ENCODE measurements at places on chromosomes 5 and 9.

DNA sequence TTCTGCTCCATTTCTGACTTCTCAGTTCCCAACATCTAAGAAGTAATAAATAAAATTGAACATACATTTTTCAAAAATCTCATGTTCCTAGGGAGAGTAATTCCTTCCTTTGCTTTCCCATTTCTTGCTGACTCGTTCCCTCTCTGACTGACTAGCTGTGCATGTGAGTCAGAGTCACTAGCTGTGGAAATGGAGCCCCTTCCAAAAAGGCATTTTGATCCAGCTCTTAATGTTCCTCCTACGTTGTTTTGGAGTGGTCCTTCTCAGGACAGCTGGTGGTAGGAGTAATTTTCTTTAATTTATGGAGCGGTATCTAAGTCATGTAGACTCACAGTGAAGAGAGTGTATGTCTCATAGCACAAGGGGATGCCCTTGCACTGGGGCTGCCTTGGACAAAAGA, 460.2 kb downstream of the GADD45G start:
- no peak for DNase-seq

DNA sequence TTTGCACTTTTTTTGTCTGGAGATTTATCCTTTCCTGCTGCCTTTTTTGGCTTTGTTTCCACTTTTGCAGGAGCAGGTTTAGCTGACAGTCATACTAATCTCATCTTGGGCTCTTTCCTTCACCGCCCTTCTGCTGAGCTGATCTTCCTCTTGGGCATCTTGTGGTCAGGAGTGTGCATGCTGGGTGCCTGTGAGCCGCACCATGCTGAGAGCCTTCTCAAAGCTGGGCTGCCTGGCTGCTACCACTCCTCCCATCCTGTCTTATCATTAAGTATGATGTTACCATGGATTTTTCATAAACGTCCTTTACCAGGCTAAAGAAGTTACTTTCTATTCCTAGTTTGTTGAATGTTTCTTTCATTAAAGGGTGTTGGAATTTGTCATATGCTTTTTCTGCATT, 49.5 kb upstream of the MCCC2 start:
- DNase-seq, result no peak

DNA sequence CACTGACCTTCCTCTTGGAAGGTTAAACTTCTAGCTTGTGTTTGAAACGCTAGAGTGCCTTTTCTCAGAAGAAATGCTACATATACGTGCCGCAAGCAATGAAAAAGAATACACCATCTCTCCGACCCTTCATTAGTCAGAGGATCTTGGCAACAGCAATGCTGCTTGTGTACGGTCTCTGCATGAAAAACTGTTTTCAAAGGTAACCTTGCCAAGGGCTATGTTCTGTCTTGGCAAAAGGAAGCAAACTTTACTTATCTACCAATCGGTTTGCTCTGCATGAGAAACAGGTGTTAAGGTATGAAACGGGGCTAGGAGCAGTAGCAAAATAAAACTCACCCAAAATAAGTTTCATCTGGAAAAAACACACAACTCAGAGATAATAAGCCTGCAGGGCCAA, 297.8 kb downstream of the FBXL17 start:
- no peak for DNase-seq

- no peak for DNase-seq
Measured at GRCh38 chr9:72333709-72334108, 31.3 kb downstream of the ZFAND5 start.

DNA sequence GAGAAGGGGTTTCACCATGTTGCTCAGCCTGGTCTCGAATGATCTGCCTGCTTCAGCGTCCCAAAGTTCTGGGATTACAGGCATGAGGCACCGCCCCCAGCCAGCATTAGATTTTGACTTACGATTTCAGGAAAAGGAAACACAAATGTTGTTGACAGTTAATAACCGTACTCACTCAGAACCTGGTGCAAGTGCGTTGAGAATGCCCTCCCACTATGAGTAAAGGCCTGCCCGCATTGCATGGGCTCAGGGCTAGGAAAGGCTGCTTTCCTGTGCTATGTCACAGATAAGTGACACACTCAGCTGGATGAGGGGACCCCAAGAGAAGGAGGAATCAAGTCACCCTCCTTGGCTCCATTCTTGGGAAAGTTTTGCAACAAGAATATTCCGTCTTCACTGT, 42.4 kb downstream of the NDST1 start:
- no peak for DNase-seq

GRCh38 chr9:7937761-7938491, 138.3 kb upstream of the DMAC1 start:
- DNase-seq, result no peak

DNA sequence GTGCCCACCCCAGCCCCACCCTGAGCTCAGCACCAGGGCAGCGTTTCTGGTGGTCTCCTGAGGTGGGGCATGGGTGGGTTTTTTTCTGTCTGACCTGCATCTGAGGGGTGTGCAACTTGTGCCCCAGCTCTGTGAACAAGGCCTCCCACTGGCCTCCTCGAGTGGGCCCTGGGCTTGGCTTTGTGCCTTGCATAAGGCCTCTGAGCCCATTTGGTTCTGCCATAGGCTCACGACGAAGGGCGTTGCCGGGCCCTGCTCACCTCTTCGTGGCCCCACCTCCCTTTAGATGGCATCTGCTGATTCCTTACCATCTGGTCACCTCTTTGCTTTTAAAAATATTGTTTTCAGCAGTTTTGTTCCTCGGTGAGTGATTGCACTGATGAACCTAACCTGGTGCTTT, 127.1 kb upstream of the COL5A1 start:
- DNase-seq, result no peak

- no peak for DNase-seq
Measured at GRCh38 chr9:98333703-98334582, 78.5 kb upstream of the TBC1D2 start.

- no peak for DNase-seq
Measured at GRCh38 chr9:118990949-118991348, 378.3 kb downstream of the BRINP1 start.

DNA sequence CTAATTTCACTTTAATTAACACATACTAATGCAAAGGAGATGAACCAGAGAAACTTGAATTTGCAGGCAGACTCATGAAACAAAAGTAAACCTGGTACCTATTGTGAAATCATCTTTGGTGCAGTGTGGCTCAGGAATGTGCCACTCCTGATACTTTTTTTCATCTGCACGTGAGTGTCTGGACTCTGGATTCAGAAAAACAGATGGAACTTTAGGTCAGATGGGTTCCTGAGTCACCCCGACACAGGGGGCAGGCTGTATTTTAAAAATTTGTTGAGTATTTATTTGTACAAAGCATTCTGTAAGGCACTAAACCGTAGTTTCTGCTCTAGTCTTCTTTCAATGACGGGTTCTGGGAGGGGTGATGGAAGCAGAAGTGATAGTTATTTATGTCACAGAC, 52.2 kb upstream of the TUT7 start:
- no peak for DNase-seq

GRCh38 chr9:121976751-121977150, 116.4 kb downstream of the TTLL11 start:
- DNase-seq, result no peak

GRCh38 chr5:173338380-173339015, 10.3 kb upstream of the STC2 start:
- DNase-seq, result no peak

- peak; percentile 65 for DNase-seq
Measured at GRCh38 chr9:123338710-123339665, 17.0 kb upstream of the CRB2 start.

DNA sequence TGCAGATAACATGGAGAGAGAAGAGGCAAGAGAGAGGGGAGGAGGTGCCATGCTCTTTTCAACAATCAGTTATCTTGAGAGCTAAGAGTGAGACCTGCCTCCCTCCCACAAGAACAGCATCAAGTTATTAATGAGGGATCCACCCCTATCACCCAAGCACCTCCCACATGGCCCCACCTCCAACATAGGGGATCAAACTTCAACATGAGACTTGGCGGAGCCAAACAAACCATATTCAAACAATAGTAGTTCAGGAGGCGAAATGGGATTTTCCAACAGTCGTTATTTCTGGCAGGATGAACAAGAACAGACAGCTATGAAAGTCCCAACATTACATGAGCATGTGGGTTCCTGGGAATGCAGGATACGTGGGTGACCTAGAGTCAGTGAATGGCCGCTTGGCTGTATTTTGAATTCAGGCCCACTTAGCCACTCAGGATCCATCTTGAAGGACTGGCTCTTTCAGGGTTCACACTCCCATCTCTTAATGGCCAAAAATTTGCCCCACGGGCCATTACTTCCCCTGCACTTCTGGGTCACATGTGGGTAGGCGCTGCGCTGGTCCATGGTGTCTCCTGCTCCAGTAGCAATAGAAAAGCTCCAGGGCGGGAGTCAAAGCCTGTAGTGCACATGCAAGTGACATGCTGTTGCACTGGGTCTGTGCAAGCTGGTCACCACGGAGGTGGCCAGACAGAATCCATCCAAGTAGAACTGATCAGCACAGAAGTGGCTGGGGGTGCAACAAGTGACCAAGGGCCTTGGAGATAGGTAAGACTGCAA, 7.1 kb upstream of the FAF2 start:
- no peak for DNase-seq

- no peak for DNase-seq
Measured at GRCh38 chr5:24167806-24168205, 477.0 kb downstream of the CDH10 start.

DNA sequence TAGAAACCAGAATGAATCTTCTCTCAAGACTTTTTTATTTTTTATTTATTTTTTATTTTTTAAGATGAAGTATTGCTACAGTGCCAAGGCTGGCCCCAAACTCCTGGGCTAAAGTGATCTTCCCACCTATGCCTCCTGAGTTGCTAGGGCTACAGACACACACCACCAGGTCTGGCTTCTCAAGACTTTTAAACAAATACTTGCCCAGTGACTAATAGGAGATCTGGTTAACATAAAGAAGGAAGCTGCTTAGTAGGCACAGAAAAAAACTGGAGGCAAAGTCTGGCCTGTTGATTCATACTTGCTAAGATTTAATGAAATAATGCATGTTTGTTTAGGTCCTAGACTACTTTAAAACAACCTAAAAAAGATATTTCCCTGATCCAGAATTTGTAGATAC, 43.8 kb downstream of the SLC38A9 start:
- no peak for DNase-seq

GRCh38 chr9:92636627-92637026, 33.3 kb downstream of the IPPK start:
- DNase-seq, result no peak

- DNase-seq, result no peak
Measured at GRCh38 chr9:129570450-129571297, 50.2 kb downstream of the C9orf50 start.

DNA sequence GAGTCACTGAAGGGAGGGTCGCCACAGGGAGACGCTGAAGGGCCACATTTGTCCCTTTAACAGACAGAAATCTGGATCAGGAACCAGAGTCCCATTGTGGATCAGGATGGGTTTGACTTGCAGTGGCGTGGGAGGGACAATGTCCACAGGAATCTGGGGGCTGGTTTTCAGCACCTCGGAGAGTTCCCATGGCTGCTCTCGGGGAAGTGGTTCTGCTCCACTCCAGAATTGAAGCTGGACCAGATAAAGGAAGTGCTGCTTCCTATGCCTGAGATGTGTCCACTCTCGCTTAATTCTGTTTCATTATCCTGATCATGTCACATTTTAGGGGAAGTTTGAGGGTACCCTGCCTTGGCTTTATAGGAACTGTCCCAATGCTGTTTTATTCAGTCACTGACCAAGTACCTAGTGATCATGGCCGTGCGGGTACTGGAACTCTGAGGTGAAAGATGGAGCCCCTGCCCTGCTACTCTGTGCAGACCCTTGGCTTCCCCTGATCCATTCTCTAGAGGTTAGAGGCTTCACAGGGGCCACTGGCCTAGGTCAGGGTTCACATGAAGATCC, 28.7 kb downstream of the ENHO start:
- peak; percentile 4 for DNase-seq

GRCh38 chr5:176739461-176740051, 70.8 kb upstream of the UNC5A start:
- no peak for DNase-seq

DNA sequence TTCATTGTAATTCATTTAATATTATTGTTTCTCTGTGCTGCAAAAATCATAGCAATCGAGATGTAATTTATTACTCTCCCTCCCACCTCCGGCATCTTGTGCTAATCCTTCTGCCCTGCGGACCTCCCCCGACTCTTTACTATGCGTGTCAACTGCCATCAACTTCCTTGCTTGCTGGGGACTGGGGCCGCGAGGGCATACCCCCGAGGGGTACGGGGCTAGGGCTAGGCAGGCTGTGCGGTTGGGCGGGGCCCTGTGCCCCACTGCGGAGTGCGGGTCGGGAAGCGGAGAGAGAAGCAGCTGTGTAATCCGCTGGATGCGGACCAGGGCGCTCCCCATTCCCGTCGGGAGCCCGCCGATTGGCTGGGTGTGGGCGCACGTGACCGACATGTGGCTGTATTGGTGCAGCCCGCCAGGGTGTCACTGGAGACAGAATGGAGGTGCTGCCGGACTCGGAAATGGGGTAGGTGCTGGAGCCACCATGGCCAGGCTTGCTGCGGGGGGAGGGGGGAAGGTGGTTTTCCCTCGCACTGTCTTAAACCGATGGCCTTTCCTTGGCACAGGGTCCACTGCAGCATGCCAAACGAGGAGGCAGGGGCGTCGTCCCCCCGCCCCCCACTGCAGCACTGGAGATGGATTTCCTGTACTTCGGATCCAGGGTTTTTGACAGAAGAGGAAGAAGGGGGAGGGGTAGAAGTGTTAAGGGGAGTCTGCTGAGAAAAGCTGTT, at the start of gene APC:
TSS of gene APC (plus strand) at position 423 of the 728 bp plus-strand sequence. CDS start 17,006 bp downstream, outside the sequence.
- DNase-seq, result peak; percentile 51

DNA sequence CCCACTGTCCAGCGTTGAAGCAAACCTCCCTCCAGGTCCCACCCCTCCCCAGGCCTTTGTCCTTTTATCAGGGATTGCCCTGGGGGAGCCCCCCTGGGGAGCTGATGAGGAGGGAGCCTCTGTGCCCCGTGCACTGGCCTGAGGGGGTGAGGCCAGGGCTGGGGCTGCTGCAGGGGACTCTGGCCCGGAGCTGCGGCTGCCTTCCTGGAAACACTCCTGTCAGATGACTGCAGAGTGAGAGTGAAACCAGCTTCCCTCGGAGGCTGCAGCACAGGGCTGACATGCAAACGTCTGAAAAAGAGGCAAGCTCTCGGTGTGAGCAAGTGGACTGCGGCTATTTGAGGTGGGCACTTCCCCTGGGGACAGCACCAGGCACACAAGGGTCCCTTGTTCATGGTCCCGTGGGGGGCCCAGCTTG, 4.6 kb upstream of the TRAF2 start:
- DNase-seq, result peak; percentile 24
